ENCODE measurements at places on chromosomes 12 and 14.

- no peak for DNase-seq
Observed at GRCh38 chr12:49094160-49094974, at the start of gene DHH. DHH (minus strand) TSS chr12:49094801; CDS start chr12:49094512, 289 bp downstream.

- DNase-seq = no peak
Observed at GRCh38 chr12:3263939-3264922, 187.1 kb downstream of the TSPAN9 start.

GRCh38 chr12:12979731-12980259 lies 20.3 kb downstream of the HEBP1 start:
- DNase-seq = no peak

GRCh38 chr12:122026706-122027333 lies 5.1 kb downstream of the BCL7A start:
- no peak for DNase-seq

DNA sequence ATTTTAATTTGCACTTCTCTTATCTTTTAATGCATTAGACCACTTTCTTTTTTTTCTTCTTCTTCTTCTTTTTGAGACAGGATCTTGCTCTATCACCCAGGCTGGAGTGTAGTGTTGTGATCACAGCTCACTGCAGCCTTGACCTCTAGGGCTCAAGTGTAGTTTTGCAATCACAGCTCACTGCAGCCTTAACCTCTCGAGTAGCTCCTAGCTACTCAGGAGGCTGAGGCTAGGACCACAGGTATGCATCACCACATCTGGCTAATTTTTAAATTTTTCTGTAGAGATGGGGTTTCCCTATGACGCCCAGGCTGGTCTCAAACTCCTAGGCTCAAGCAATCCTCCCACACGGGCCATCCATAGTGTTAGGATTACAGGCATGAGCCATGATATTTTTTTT lies 12.7 kb downstream of the TMED8 start:
- DNase-seq = no peak

DNA sequence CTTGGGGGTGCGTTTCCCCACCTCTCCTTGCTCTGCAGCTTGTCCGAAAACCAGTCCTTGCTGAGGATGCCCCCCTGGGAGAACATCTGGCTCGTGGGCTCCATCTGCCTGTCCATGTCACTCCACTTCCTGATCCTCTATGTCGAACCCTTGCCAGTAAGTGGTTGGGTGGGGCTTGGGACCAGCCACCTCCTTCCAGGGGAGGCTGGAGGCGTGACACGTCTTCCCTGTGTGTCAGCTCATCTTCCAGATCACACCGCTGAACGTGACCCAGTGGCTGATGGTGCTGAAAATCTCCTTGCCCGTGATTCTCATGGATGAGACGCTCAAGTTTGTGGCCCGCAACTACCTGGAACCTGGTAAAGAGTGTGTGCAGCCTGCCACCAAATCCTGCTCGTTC lies 57.5 kb downstream of the ANAPC7 start:
- DNase-seq = no peak

GRCh38 chr12:11158885-11159444 lies 12.0 kb upstream of the SMIM10L1 start:
- DNase-seq = no peak

GRCh38 chr12:126067626-126068329 lies 1002.5 kb downstream of the AACS start:
- DNase-seq = no peak

GRCh38 chr14:32968972-32969544 lies 30.4 kb downstream of the NPAS3 start:
- DNase-seq = no peak

GRCh38 chr12:50621399-50622300 lies 116.9 kb downstream of the DIP2B start:
- no peak for DNase-seq

- DNase-seq = no peak
Observed at GRCh38 chr14:29102996-29103395, 336.4 kb downstream of the FOXG1 start.

DNA sequence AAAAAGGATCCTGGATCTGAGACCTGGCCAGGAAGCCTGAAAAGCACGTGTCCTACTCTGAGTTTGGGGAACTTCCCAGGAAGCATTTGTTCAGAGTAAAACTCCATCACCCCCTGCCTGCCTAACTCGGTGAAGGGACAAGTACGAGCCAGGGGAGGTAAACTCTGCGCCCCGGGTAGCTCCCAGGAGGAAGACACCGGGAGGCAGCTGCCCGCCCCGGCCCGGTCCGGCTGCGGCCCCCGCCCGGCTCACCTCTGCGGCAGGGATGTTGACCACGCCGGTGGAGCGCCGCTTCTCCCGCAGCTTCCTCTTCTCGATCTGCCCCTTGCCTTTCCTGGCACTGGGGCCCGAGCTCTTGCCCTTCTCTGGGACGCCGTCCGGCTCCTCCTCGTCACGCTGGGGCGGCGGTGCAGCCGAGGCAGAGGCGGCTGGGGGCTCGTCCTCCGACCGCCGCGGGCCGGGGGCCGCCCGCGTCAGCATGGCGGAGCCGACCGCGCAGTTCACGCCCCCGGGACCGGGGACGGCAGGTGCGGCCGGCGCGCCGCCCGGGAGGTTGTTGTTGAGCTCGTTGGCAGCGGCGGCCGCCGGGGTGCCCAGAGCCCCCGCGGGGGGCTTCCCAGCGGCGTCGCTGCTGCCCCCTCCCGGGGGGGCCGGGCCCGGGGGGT lies 1.2 kb downstream of the PAWR start:
- no peak for DNase-seq

DNA sequence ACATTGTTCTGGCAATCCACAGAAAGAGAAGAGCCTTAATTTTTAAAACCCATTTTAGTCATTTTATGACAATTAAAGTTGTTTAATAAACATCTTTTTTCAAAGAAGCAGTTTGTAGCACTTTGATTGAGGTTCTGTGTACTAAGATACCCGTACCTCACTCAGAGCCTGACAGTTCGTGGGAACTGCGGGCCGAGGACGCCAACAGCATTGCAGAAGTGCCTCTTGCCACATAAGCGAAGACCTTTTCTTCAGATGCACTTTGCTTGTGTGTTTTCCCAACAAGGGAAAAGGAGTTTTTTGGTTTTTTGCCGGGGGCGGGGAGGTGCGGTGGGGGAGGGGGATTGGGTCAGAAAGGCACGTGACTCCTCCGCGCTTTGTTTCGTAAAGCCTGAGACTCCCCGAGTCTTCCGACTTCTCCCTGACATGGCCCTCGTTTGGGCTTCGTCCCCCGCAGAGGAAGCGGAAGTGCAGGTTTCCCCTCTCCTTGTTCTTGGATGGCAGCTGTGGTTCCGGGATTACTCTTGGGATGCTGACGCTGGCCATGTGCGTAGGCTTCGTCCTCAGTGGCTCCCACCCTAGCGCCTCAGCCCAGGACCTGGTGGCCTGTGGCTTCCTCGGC lies 70.8 kb downstream of the WDR20 start:
- no peak for DNase-seq

DNA sequence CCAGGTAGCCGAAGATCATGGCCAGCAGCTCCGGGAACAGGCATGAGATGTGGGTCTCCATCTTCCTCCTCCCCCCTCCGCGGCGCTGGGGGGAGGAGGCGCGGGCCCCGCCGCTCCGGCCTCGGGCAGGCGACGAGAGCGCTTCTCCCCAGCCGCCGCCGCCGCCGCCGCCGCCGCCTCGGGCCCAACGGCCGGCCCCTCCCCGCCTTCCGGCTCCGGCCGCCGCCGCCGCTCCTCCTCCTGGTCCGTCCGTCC lies 448 bp downstream of the FBXL14 start:
- no peak for DNase-seq

DNA sequence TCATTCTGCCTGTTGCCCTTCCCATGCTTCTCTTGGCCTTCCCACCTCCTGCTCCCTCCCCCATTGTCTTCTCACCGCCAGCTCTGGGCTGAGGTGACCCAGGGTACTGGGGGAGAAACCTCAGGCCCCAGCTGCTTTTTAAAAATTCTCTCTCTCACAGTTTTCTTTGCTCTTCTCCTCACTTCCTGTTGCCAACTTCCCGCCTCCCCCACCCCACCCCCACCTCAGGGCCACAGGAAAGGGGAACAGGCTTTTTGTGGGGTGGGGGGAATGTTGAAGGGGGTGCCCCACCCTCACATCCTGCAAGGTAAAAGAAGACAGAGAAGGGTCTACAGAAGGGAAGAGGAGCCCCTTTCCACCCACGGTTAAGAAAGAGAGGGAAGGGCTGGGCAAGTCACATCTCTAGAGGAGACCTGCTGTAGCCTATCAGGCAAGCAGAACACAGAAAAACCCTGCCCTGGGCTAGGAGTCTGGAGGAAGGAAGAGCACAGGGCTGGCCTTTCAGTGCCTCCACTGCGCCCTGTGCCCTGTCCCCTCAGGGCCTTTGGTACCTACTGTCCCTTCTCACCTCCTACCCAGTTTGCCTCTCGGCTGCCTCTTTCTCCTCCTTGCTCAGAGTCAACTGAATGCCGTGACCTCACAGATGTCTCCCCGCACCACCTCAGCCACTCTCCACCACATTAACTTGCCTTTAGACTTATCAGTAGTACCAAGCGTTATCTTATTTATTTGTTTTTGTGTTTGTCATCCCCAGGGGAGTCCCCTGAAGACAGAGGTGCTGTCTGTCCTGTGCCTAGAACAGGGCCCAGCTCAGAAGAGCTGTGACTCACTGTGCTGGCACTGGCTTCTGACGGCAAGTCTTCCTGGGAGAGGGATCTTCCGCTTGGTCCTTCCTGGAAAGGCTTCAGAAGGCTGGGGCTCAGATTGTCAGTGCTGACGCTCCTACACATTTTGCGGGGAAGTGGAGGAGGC lies 1.7 kb downstream of the ARHGAP9 start:
- DNase-seq = peak; percentile 46

GRCh38 chr12:117100251-117100650 lies 1.0 kb upstream of the TESC start:
- no peak for DNase-seq

DNA sequence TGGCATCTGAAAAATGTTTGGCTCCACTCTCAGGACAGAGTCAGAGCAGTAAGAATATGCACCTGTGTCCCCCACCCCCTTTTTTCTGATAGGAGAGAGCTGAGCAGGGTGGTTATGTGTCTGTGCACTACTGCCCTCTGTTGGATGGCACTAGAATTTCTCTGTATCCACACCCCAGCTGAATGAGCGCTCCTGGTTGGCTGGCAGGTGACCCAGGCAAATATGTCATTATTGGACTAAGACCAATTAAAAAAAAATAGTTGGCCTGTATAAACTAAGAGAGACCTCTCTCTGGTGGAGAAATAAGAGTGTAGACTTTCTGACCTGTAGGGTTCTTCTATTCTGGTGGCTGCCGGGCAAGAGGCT lies 107.0 kb downstream of the PTCSC3 start:
- DNase-seq = no peak

DNA sequence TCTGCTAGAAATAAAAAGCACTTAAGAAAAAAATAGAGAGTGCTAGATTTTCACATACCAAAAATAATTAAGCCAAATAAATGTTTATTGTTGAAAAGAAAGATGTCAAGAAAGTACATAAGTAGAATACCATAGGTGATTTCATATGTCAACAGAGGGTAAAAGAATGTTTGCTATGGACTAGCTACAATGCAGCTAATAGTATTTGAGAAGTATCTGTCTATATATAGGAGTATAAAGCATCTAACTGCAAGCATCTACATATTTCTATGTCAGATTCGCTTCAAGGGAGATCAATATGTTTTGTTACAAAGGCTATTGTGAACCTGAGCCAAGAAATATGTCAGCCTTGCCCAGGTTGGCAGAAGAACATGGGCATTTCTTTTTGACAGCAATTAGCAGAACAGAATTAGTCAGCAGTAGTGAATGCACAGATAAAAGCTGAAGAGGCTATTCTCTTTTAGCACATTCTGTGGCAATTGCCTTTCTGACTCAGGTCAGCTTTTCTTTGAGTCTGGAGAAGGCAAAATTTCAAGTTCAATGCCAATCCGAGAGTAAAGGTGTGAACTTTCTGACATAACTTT lies 140.1 kb downstream of the ALG10B start:
- DNase-seq = no peak

DNA sequence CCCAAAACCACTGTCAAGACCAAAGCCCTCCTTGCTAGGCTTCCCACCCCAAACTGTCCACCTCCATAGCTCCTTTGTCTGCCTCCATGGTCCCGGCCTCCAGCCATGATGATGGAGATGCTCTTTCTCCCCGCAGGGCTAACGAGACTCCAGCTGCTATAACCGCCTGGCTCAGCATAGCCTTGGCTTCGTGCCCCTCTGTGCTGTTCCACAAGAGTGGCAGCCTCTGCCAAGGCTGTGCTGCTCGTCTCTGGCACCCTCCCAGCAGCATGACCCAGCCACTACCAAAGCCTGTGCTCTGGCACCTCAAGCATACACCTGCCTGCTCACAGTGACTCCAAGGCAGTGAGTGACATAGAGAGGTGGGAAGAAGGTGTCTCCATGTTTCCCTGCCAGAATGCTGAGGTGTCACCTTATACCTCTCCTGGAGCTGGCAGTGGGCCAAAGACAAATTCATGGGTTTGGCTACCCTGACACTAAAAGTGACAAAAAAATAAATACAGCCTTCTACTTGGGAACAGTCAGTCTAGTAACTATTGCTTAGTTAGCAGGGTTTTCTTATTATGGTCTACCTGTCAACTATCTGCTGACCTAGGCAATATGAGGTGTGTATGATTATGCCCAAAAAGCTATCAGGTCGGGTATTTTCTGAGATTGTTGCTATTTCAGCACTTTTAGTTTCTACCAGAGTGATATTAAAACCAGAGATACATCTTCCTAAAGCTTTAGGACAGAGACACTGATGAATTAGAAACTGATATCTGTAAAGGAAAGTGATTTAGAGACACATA lies 16.1 kb upstream of the KRT73 start:
- DNase-seq = no peak

GRCh38 chr12:121581686-121582429 lies 1.0 kb upstream of the KDM2B start:
- no peak for DNase-seq

DNA sequence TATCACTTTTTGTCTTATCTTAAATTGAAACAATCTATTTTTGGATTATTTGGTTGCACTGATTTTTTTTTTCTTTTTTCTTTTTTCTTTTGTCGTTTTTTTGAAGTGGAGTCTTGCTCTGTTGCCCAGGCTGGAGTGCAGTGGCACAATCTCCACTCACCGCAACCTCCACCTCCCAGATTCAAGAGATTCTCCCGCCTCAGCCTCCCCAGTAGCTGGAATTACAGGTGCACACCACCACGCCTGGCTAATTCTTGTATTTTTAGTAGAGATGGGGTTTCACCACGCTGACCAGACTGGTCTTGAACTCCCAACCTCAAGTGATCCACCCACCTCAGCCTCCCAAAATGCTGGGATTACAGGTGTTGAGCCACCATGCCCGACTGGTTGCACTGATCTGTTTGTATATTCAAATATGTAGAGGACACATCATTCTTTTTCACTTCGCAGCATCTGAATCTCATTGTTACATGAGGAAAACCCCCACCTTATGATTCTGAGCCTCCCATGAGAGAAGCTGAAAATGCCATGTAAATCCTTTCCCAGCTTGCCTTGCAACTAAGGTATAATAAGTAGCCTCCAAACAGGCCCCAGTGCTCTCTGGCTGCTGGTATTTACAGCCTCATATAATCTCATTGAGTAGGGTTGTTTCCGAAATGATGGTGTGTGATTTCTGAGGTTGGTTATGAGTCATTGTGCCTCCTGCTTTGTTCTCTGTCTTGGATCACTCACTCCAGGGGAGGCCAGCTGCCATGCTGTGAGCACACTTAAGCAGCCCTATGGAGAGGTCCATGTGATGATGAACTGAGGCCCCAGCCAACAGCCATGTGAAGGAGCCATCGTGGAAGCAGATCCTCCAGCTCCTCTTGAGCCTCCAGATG lies 5.2 kb upstream of the HSP90B1 start:
- peak; percentile 51 for DNase-seq

- no peak for DNase-seq
Observed at GRCh38 chr14:55450987-55451386, 10.6 kb upstream of the TBPL2 start.
